NCI-H1694 (cell line): ENCODE measurements at places on chromosomes 1 and 21.

- DNase-seq, result no peak
These were observed 137.5 kb downstream of the NOS1AP start for GRCh38 chr1:162206749-162207635.

DNA sequence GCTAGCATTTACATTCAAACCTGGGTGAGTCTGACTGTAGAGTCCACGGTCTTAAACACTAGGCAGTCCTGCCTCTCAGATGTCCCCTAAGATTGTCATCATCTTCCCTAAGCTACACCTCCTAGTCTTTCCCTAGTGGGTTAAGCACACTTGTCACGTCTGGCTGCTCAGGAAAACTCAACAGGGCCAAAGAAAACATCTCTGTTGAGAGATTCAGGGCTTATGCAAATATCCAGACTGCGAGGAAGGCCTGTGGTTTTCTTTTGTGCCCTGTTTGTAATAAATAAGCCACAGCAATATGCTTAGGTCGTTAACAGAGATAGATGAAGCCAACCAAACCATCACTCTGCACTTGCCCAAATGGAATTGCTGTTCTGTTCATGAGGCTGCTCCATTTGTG, 472.6 kb upstream of the DEPDC1 start:
- no peak for DNase-seq

- peak; percentile 22 for DNase-seq
These were observed 6.8 kb upstream of the RXRG start for GRCh38 chr1:165451691-165452090.

GRCh38 chr1:24393892-24394291, 19.7 kb downstream of the STPG1 start:
- DNase-seq, result no peak

DNA sequence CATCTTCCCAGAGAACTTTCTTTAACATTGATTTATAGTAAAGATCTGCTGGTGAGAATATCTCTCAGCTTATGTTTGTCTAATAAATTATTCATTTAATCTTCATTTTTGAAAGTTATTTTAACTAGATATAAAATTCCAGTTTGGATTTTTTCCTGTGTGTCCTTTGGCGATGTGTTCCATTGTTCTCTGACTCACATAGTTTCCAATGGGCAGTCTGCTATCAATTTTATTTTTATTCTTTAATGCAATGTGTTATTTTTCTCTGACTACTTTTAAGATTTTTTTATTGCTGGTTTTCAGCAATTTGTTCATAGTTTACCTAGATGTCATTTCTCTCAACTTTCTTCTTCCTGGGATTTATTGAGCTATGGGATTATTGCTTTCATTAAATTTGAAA, 325.2 kb upstream of the POGK start:
- no peak for DNase-seq
